ENCODE measurements at places on chromosomes 3 and 15. TPM values are rescaled to one million over a fixed set of nuclear protein-coding genes. Genes with fewer than 3 reads are reported as not detected.

- DNase-seq: no peak
Measured at GRCh38 chr15:34879107-34879506, 83.8 kb upstream of the ACTC1 start.

GRCh38 chr15:100241572-100242482, 99.9 kb downstream of the ADAMTS17 start:
- no peak for DNase-seq

GRCh38 chr3:169297214-169297613, 366.3 kb downstream of the MECOM start:
- no peak for DNase-seq

- DNase-seq: no peak
Measured at GRCh38 chr3:177177749-177178221, 19.5 kb downstream of the TBL1XR1 start.

GRCh38 chr3:149554826-149555225, 80.3 kb downstream of the TM4SF4 start:
- DNase-seq: no peak

DNA sequence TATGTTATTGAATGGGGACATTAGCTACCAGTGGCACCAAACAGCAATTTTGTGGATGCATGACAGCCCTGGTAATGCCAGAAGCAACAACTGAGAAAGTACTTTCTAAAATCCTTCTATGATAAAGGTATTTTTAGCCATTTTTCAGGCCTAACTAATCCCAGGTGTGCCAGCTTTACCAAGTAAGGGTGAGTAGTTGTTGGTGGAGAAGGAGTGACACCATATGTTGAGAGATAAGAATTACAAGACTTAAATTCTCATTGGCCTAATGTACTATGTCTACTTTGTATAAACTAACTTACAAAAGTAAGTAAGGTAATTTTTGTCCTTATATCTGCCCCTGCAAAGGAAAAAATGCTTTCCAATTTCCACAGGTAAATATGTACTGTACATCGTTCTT, 4.1 kb upstream of the COX17 start:
- DNase-seq: no peak

Gene CHRD
- 19.0 TPM for polyA plus RNA-seq

Gene GLDN
- 0.07 TPM for polyA plus RNA-seq

Gene MNS1
- polyA plus RNA-seq: 25.4 TPM

Gene KIAA1143
- polyA plus RNA-seq: 52.0 TPM
